ENCODE measurements at places on chromosomes 4 and X.

DNA sequence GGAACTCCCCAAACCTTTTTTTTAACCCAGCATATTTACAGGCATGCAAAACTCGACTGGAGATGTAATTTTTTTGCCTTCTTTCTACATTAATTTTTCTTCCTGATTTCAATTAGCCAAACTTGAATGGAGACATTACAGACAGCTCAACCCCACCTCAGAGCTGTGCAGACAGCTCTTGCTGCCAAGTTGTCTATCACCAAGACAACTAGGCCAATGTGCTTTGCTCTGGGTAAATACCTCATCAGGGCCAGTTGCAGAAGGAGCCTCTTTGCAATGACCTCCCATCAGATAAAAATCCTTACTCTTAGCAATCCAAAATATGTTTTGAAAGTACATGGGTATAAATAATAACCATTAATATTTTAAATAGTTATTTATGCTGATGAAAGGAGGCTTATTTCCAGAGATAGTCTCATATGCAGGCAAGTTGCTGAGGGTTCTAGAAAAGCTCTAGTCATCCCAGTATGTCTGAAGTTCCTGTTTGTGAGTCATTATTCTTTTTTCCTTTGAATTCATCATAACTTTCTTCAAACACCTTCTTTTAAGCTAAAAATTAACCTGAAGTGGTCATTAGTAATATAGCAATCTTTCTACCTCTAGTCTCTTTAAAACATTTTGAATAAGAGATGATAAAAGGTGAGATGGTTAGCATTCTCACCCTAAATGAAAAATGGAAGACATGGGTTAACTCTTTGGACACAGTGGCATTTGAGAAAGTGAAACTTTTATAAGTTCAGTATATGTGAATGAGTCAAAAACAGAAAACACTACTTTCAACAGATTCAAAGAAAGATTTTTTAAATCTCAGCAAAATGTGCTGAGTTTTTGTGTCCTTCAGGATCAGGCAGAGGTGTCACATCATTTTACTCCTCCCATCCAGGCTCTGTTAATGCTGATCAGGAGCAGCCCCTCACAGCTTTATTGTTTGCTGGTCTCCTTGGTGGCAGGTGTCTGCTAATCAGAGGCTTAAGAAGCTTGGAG lies 475.5 kb upstream of the FGF16 start:
- DNase-seq, result no peak

- no peak for DNase-seq
Observed at GRCh38 chrX:101219864-101220346, 319 bp downstream of the DRP2 start.

DNA sequence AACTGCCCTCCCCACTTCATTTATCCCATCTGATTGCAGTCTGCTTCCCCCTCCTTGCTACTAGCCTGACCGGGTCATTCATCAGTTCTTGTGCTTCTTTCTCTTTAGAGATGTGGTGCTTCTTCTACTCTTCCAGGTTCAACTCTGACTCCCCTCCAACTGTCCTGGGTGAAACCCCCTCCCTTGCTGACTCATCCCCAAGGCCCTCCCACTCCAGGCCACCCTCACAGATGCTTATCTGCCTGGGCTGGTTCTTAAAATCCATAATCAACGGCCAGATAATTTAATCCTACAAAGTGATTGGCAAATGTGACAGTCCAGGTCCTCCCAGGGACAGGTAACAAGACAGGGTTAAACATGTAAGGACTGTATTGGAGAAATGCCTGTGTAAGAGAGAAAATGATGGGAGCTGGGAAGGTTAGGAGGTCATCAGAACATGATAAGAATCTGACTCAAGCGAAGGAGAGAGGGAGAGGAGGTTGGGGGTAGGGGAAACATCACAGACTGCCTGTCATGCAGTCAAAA lies 182.8 kb upstream of the C1QTNF7 start:
- no peak for DNase-seq

DNA sequence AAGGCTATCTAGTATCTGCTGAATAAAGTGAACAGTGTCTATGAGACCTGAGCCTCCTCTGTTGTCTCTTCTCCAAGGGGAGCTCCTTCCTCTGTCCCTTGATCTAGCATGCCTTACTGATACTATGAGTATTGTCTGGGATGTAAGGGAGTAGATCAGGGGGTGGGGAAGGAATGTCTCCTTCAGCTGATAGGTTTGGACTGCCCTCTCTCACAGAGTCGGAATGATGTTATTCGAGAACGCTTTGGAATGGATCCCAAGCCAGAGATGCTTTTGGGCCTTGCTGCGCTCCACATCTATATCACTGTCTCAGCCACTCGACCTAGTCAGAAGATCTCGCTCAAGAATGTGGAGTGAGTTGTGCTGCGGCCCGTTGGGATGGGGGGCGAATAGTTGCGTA lies 68.3 kb upstream of the PRPS1 start:
- DNase-seq, result no peak

DNA sequence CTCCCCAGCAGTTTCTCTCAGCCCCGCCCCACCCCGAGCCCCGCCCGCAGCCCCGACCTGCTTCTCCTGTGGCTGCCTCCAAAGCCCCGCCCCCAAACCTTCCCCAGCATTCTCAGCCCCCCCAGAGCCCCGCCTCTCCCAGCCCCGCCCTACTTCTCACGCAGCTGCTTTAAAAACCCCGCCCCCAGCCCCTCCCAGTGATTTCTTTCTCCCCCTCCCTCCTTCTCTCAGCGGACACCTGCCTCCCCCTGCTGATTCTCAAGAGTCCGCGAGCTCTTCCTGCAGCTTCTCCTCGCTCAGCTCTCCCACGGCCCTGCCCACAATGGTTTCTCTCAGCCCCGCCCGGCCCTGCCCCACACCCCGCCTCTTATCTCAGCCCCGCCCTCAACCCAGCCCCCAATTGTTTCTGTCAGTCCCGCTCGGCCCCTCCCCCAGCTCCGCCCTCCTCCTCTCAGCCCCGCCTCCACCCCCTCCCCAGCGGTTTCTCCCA lies 636 bp upstream of the EOLA1 start:
- peak; percentile 91 for DNase-seq

DNA sequence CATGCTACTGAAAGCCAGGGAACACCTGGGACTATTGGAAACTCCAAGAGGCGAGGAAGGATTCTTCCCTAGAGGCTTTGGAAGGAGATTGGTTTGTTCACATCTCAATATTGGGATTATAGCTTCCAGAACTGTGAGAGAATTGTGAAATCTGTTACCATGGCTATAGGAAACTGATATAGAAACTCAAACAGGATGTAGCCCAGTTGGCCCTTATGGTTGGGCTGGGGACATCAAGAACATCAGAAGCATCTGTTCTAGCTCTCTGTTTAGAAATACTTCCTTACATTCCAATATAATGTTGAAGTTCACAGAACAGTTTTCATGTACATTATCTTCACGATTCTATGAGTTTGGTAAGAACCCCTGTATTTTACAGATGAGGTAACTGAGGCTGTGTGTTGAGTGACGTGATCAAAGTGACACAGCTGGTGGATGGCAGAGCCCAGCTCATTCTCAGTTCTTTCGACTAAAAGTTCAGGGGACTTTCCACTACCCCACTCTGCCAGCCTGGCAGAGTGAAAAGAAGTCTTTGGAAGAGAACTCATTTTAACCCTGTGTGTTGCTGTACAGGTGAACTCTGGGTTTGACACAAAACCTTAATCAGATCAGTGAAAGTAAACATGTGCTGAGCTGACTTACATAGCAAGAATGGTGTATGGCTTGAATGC lies 183.0 kb downstream of the GBA3 start:
- no peak for DNase-seq

- no peak for DNase-seq
Observed at GRCh38 chr4:107299646-107300045, 263.5 kb upstream of the DKK2 start.

Measured in coronary artery (tissue), 2 donors.